ENCODE measurements at places on chromosomes 16 and 17.
A peak's percentile ranks its signal among the peaks of the same experiment; 100 is the strongest.

- no peak for DNase-seq
These were observed 232.7 kb downstream of the SOX9 start for GRCh38 chr17:72353502-72353901.

DNA sequence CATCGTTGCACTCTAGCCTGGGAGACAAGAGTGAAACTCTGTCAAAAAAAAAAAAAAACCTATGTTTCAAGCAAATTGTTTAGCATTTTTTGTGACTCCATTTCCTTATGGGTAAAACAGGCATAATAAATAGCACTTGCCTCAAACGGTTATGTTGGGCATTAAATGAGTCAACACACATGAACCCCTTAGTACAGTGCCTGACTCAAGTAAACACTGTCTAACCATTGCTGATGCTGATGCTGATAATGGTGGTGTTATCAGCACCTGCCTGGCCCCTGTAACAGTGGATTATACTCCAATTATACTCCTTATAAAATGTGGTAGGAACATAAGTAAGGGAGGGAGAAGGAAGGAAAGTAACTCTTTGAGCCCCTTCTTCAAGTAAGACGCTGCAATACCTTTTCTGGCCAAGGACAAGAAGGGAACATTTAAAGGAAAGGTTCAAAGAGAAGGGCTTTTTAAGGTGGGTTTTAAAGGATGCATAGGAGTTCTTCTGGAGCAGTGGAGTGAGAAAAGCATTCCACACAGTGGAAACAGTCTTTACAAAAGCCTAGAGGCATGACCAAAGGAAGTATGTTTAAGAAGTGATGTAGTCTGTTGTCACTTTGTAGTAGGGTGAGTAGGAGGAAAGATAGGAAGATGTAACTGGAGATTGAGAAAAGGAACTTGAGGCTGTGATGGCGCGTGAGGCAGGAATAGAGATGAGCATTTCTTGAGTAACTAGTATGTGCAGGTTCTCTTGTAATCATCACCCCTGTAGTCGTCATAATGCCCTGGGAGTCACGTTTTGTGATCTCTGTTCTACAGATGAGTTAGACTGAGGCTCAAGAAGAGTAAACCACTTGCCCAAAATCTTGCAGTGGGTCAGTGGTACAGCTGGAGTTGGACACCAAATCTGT is 4.3 kb downstream of the SCNN1B start:
- DNase-seq = no peak

GRCh38 chr16:9943121-9943520 is 239.1 kb downstream of the GRIN2A start:
- no peak for DNase-seq

DNA sequence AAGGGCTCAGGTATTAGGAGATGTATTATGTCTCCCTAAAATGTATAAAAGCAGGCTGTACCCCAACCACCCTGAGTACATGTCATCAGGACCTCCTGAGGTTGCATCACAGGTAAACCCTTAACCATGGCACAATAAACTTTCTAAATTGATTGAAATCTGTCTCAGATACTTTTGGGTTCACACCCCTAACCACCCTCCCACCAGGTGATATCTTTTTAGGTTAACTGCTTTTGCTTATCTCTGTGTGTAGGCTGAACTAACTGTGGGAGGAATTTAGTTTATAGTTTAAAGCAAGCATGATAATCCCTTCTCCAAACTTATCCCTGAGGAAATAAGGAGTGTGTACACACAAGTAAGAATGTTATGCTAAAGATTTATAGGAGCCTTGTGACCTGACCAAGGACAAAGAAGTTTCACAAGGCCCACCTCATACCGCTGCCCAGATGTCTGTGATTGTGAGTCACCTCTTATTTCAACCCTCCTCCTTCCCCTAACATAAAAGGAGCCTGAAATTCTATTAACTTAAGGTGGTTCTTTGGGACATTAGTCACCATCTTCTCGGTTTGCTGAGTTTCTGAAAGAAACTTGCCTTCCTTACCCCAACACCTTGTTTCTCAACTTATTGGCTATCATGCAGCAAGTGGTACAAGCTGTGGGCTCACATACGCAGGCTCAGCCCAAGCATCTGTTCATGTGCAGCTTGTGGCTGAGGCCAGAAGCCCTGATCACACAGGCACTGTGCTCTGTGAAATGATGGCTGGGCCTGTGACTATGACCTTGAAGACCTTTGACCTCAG is 11.3 kb downstream of the PRSS22 start:
- no peak for DNase-seq

DNA sequence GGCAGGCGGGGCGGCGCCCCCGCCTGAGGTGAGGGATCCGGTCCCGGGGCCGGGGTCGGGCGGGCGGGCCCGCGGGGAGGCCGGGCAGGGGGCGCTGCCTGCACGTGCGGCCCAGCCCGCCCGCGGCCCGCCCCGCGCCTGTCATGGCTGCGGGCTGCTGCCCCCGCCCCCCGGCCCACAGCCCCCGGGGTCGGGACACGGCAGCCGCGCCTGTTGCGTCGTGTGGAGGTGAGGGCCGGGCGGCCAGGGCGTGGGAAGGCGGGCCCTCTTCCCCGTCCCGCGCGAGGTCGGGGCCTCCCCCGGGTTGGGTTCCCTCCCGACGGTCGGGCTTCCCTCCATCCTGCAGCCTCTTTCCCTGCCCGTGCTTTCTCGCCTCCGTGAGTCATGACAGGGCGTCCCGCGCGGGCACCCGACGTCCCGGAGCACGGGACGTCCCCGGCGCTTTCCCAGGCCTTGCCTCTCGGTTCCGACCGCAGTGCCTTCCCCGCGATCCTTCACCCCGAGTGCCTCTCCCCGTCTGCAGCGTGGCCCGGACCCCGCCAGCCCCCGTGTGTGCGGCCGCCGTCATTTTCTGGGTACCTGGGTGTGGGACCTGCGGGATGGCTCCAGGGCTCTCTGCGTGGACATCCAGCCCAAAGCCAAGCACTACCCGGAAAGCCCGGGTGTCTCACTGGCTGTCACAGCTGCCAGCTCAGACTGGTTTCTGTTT is 76.7 kb downstream of the CHD9 start:
- DNase-seq = peak; percentile 88

GRCh38 chr17:29563816-29564215 is 3.0 kb downstream of the ABHD15 start:
- DNase-seq = no peak

DNA sequence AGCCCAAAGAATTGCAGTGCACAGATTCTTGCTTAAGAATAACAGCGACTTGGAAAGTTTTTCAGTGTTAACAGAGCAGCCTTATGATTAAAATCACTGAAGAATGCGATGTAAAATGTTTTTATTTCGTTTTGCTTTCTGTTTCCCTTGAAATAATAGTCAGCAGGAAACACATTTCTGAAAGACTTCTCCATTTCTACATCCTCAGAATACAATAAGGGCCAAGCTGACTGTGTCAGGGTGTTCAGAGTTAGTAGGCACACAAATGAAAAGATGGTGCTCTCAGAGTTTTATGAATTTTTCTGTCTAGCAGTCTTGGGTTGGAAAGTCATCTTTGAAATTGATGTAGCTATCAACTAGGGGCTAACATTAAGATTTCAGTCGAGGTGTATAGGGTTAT is 582.9 kb upstream of the RBFOX1 start:
- DNase-seq = no peak

DNA sequence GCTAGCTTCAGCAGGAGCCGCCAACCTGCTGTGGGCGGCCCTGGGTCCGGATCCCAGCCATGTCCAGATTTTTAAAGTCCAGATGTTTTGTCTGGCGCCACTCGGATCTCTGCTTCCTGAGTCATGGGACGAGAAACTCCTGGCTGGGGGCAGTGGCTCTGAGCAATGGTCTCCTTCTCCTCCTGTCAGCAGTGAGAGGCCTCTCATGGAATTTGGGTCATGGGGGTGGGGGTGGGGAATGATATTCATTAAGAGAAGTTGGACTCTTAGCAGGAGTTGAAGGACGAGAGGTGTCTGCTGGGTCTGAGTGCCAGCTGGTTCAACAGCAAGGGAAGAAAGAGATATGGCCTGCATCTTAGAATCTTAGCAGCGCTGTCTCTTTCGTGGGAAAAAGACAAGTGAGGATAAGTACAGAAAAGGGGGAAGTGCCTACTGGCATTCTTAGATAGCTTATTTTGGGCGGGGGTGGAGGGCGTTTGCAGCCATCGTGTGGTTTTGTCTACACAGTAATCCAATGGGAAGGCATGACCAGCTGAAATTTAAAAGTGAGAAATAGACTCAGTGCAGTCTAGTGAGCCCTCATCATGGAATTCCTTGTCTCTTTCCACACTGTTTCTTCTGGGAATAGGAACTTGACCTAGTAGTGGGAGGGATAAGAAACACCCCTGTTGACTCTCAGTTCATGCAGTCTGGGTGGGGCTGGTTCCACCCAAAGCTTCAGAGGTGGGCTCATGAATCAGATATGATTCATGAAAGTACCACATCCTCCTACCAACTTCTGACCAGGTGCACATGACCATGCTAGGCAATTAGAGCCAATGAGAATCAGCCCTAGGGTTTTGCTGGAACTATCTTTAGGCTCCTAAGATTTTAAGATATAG is 80.5 kb downstream of the MYH13 start:
- DNase-seq = no peak

DNA sequence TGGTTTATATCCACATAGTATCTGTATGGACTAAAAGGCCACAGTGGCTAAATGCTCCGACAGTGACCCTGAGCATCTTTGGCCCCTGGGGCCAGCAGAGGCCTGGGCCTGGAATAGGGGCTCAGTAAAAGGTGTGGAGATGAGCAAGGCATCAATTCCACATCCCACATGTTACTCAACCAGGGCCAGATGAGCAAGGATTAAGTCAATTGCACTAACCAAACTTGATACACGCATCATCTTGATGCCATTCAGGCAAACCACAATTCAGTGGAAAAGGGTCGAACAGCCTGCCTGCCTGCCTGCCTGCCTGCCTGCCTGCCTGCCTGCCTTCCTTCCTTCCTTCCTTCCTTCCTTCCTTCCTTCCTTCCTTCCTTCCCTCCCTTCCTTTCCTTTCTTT is 53.5 kb upstream of the DNAJA2 start:
- DNase-seq = no peak

- DNase-seq = no peak
These were observed 34.7 kb downstream of the GJC1 start for GRCh38 chr17:44795421-44795820.

GRCh38 chr17:77445760-77446532 is 305.2 kb downstream of the SEC14L1 start:
- no peak for DNase-seq

DNA sequence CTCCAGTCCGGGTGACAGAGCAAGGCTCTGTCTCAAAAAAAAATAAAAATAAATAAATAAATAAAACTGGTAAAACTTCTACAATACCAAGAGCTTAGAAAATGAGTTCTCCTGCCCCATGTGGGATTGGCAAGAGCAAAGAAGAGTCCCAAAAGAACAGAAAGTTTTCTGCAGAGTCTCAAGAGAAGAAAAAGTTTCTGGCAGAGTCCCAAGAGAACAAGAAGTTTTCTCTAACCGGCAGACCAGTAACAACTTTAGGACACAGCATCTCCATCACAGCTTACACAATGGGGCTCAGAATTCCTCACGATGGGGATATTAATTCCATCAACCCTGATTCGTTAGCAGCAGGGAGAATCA is 1.1 kb downstream of the SLC39A11 start:
- DNase-seq = no peak

DNA sequence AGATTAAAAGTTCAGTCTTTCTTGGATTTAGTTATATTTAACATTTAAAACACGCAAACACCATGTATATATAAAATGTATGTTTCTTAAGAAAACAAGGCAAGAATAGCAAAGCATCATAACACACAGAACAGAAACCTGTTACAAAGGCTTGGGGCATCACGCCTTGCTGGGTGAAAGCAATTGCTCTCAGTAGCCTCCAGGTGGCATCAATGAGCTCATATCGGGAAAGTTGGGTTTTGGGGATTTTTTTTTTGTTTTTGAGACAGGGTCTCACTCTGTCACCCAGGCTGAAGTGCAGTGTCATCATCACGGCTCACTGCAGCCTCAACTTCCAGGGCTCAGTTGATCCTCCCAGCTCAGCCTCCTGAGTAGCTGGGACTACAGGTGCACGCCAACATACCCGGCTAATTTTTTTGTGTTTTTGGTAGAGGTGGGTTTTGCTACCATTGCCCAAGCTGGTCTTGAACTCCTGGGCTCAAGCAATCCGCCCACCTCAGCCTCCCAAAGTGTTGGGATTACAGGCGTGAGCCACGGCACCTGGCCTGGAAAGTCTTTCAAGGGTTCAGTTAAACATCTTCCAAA is 56.9 kb downstream of the CYB5D2 start:
- DNase-seq = peak; percentile 77

GRCh38 chr17:19857640-19858039 is 10.1 kb downstream of the ULK2 start:
- peak; percentile 29 for DNase-seq

- DNase-seq = no peak
These were observed 292.0 kb upstream of the CCL2 start for GRCh38 chr17:33962857-33963655.

DNA sequence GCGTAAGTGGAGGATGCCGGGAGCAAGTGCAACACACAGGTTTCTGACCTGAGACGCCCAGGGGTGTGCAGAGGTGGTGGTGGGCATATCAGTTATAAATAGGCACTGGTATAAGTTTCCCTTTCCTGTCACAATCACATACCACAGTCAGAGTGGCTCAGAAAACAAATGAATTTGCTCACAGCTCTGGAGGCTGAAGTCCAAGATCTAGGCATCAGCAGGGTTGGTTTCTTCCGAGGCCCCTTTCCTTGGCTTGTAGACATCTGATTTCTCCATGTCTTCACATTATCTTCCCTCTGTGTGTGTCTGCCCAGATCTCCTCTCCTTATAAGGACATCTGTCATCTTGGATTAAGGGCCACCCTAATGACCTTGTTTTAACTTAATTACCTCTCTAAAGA is 250.5 kb upstream of the TNRC6C start:
- DNase-seq = no peak

- DNase-seq = no peak
These were observed 14.0 kb upstream of the C16orf78 start for GRCh38 chr16:49359591-49359990.

GRCh38 chr17:13031718-13032350 is 14.0 kb upstream of the ELAC2 start:
- DNase-seq = peak; percentile 48

GRCh38 chr16:65312795-65313194 is 190.9 kb upstream of the CDH11 start:
- DNase-seq = no peak

GRCh38 chr16:68146585-68146984 is 61.4 kb downstream of the NFATC3 start:
- DNase-seq = peak; percentile 50
